Prostate gland (tissue), 2 donors: ENCODE measurements at places on chromosomes 1 and 21. TPM values are rescaled to one million over a fixed set of nuclear protein-coding genes. Genes with fewer than 3 reads are reported as not detected.

- no peak for DNase-seq
Observed at GRCh38 chr1:204634260-204634910, 51.2 kb downstream of the LRRN2 start.

DNA sequence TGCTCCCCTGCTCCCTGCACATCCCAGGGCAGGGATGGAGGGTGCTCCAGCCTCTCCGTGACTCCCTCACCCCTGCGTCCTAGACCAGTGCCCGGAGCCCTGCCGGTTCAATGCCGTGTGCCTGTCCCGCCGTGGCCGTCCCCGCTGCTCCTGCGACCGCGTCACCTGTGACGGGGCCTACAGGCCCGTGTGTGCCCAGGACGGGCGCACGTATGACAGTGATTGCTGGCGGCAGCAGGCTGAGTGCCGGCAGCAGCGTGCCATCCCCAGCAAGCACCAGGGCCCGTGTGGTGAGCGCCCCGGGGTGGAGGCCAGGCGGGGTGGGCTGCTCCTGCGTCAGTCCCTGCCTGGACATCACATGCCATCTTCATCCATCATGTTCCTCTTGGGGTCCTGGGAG lies 22.0 kb downstream of the AGRN start:
- no peak for DNase-seq

DNA sequence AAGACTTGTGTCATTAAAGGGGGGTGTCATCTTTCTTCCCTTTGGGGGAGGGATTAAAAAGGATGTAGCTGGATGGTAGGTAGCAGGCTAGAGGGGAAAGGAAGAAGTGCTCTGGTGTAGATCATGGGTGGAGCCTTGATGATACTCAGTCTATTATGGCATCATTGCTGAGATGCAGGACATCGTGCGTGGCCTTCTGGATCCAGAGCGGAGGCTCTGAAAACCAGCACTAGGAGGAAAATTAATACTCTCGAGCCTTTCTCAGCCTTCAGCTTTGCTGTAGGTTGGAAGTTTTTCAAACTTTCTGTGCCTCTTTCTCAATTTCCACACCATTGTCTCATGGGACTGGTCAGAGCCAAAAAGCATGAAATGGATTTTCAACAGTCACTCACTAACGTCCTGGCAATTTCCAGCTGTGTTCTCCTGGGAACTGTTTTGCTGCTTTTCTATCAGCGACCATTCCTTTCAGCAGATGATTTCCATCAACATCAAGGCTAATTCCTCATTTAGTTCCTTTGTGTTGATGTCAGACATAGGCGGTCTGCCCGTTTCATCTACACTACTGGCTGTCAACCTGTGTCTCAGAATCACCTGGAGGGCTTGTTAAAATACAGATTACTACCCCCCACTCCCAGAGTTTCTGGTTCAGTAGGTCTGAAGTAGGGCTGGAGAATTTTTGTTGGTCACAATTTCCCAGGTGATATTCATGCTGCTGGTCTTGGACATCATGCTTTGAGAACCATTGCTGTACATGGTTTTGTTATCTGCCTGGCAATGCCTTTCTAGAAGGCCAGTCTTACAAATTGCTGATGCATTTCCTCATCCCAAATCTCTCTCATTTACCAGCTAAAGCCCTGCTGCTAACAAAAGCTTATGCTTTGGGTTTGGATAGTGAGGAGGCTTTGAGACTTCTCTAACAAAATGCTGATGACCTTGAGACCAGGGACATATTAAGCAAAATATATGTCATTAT lies 7.7 kb downstream of the CACNA1E start:
- no peak for DNase-seq

GRCh38 chr1:9289090-9289534 lies 3.6 kb upstream of the SPSB1 start:
- peak; percentile 68 for DNase-seq

DNA sequence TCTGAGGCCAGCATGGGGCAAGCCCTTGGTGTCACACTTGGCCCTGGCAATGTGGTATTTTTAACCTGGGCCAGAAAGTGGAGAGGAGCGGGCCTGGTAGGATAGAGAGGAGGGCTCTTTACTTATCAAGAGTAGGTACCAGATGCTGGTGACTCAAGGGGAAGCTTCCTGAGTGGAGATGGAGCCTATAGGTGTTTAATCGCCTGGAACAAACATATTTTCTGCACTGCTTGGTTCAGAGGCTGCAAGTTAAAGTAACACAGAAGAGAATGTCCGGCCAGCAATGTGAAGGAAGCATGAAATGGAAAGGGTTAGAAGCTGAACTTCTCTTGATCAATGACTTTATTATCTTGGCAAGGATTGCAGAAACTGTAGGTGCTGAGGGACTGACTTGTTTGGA lies 74.3 kb downstream of the DDR2 start:
- no peak for DNase-seq

DNA sequence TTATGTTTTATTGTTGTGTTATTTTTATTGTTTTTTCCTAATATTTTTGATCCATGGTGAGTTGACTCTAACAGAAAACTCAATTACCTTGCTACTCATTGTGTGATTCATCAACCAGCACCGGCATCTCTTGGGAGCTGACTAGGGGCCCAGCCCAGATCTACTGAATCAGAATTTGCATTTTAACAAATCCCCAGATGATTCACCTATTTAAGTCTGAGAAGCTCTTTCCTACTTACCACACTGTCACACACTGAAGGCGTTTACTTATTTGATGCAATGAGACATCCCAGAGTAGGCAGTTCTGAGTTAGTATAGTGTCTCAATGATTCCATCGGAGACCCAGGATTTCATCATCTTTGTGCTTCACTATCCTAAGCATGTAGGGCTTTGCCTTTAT lies 416.6 kb downstream of the RWDD3 start:
- DNase-seq: no peak

DNA sequence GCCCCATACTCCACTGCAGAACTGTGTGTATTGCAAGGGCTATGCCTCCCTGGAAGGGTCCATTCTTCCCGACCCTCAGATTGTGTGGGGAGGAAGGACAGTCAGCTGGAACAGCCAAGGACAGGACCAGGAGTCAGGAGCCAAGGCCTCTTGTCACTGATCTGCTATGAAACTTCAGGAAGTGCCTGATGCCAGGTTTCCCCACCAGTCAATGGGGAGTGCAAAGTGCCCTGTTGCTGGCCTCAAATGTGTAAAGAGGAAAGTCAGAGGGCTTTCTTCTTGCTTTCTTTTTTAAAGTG lies 168.8 kb downstream of the GRIK3 start:
- no peak for DNase-seq

GRCh38 chr1:19122668-19123067 lies 87.4 kb downstream of the UBR4 start:
- DNase-seq: no peak

DNA sequence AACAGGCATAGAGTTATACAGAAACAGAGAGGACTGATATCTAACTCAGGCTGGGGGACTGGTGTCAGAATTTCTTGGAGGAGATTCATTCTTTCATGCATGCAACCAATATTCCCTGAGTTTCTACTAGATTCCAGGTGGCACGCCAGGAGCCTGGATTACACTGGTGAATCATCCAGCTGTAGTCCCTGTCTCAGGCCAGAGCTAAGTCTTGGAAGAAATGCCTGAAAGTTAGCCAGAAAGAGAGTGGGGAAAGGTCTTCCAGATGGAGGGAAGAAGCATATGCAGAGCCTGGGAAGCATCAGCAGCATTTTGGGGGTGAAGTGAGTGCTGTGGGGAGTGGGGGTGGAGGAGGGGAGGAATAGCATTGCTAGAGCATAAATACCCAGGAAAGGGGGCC lies 239.1 kb downstream of the OMA1 start:
- no peak for DNase-seq

LRRC39 gene
- total RNA-seq: 0.68 TPM

DNA sequence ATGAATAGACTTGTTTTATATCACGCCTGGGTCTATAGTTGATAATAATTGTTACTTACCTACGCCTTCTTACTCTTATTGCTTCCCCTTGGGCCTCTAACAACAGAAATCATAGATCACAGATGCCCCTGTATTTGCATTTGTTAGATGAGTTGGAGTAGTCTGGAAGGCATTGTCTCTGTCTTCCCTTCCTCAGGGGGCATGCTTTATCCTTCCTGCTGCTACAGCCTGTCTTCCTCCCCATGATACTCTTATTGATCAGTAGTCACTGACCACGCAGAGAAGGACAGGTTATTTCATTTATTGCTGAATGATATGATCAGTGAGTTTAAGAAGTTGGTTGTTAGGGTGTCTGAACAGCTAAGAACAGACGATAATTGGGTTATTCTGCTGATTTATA lies 98.4 kb downstream of the DNM3 start:
- DNase-seq: no peak

EVA1B gene
- total RNA-seq: 78.7 TPM

DNA sequence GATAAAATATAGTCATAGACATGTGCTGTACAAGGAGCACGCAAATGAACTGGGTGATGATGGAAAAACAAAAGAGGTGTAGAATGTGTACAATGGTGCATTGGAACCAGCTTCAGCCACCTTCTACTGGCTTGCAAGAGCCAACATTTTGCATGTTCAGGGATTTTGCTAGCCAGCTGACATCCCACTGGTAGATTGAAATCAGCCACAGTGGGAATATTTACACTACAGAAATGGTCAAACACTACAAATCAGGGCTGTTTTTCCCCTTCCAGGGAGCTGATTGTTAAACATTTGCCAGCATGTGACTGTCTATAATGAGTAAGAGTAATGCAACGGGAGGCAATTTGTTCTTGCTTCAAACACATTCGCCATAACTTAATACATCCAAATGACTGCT lies 23.2 kb downstream of the PMVK start:
- DNase-seq: no peak
